ENCODE measurements at places on chromosomes 6 and 20. TPM values are rescaled to one million over a fixed set of nuclear protein-coding genes. Genes with fewer than 3 reads are reported as not detected.

The RAET1G gene
- not detected for total RNA-seq

The DTNBP1 gene
- 41.4 TPM for total RNA-seq

The SLC17A2 gene
- total RNA-seq, result not detected

The SCUBE3 gene
- total RNA-seq, result 0.83 TPM

The TRDN gene
- total RNA-seq, result 1.0 TPM

The MACROD2 gene
- total RNA-seq, result 47.1 TPM

The NKX2-4 gene
- not detected for total RNA-seq

The SLC12A5 gene
- total RNA-seq, result 178 TPM

The SUPT3H gene
- 30.1 TPM for total RNA-seq

The IPCEF1 gene
- total RNA-seq, result 140 TPM

The ARMC2 gene
- total RNA-seq, result 29.4 TPM

The CCM2L gene
- 4.9 TPM for total RNA-seq

The BTN1A1 gene
- total RNA-seq, result not detected

The CALHM4 gene
- not detected for total RNA-seq

The SOX18 gene
- total RNA-seq, result 16.0 TPM

The DCDC2 gene
- total RNA-seq, result 0.74 TPM

The HNF4A gene
- total RNA-seq, result 0.80 TPM

The EMILIN3 gene
- total RNA-seq, result 6.7 TPM

The BHLHE23 gene
- total RNA-seq, result not detected

The RGS19 gene
- 10.9 TPM for total RNA-seq

The BMP7 gene
- 26.1 TPM for total RNA-seq

The CDC25B gene
- 48.1 TPM for total RNA-seq

The DLL1 gene
- 13.2 TPM for total RNA-seq

The GABBR1 gene
- total RNA-seq, result 369 TPM

The FKBP5 gene
- 93.2 TPM for total RNA-seq

The EPB41L1 gene
- total RNA-seq, result 302 TPM

The TREM2 gene
- total RNA-seq, result 17.9 TPM

The PFDN6 gene
- 73.1 TPM for total RNA-seq

The UST gene
- 9.0 TPM for total RNA-seq

The MEP1A gene
- 0.42 TPM for total RNA-seq

The TULP1 gene
- total RNA-seq, result not detected

The ZNF165 gene
- 0.85 TPM for total RNA-seq

The FAM184A gene
- 30.1 TPM for total RNA-seq

The MAP7 gene
- total RNA-seq, result 221 TPM

The VSX1 gene
- 3.5 TPM for total RNA-seq

The ENPP4 gene
- total RNA-seq, result 40.4 TPM

The DZANK1 gene
- 8.3 TPM for total RNA-seq
